ENCODE measurements at places on chromosomes 1 and 21.

DNA sequence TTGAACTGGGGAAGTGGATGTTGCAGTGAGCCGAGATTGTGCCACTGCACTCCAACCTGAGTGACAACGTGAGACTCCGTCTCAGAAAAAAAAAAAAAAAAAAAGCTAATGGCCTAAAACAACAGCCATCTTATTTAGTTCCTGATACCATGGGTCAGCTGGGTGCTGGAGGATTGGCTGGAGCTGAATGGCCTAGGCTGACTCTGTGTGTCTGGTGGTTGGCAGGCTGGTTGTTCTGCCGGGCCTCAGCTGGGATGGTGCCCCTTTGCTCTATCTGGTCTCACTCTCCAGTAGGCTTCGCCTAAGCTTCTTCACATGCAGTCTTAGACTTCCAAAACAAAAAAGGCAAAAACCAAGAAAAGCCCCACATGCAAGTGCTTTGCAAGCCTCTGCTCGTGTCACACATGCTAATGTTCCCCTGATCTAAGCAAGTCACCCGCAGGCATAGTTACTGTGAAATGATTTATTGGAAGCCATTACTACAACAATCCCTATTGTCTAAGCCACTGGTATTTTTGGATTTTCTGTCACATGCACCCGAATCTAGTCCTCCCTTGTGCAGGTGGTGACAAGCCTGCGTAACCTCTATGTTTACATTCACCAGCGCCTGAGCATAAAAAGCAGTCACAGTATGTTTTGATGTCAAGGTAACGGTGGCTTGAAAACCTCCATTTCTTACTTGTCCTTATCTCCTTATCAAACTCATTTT, 39.6 kb upstream of the KANK4 start:
- DNase-seq, result no peak

GRCh38 chr1:9822897-9823692, 670 bp downstream of the CLSTN1 start:
- no peak for DNase-seq

DNA sequence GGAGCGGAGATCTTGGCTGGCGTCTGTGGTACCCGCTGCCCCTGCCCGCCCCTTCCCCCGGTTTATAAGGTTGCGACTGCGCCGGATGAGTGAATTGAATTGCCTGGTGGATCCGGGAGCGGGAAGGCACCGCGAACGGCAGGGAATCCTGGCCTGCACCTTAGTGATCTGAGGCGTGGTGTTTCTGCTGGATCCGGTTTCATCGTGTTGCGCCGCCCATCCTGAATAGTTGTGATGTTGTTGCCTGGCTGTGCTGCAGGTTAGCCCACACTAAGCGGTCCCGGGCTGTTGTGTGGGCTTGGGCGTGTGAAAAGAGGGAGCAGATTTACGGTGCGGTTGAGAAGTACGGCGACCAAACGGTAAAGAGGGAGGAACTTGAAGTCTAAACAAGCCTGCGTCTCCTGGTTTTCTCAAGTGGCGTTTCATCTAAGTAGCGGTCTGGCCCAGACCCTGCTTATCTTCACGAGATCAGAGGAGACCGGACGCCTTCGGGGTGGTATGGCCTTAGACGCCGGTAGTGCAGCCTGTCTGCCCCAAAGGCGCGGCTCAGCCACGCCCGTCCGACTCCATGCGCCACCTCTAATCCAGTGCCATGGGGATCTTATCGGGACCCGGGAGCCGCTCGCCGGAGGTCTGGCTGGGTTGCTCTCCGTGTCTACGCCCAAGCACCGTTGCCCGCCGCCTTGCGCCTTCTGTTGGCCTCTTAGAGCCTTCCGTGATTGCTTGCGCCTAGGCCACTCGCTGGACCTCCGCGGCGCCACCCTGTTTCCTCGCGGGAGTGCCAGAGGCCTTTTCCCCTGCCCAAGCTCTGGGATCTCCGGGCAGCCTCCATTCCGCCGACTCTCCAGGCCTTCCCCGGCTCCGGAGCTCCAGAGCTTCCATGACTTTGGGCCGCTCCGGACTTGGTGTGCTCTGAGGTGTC, 87.5 kb upstream of the RHOU start:
- peak; percentile 79 for DNase-seq

GRCh38 chr1:67300561-67300960, 7.1 kb upstream of the IL12RB2 start:
- no peak for DNase-seq

- no peak for DNase-seq
Measured at GRCh38 chr1:99264201-99265021, at the start of gene PLPPR4. Gene PLPPR4, plus strand, starts transcription at chr1:99264492. Its CDS starts 102 bp downstream, at chr1:99264594.

DNA sequence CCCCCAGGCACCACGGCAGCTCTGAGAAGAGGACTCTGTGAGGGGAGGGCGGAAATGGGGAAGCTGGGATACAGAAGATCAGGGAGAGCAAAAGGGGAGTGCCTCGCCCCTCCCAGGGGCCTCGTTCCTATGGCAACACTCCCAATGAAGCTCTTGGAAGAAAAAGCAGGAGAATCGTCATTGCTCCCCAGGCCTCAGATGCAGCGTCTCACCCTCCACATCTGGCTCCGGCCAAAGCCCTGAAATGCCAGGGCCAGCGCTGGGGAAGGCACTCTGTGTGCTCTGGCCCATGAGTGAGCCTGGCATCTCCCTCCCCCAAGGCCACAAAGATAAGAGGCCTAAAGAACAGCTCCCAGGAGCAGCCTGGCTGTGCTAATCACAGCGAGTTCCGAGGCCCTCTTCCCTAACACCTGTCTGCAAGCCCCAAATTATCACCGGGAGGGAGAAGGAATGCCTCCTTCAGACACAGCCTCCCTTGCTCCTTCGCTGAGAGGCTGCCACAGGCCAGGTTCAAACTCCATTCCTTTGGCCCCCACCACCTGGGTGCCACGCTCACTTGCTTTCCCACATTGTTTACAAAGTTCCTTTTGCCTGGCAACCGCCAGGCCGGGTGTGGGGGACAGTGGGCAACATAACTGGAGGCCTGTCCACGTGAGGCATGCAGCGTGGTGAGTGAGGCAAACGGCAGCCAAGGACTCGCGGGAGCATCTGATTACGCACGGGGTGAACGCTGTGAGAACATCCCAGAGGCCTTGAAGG, 27.8 kb downstream of the ECE1 start:
- no peak for DNase-seq

- DNase-seq, result no peak
Measured at GRCh38 chr21:42459082-42459460, 37.0 kb downstream of the RSPH1 start.

DNA sequence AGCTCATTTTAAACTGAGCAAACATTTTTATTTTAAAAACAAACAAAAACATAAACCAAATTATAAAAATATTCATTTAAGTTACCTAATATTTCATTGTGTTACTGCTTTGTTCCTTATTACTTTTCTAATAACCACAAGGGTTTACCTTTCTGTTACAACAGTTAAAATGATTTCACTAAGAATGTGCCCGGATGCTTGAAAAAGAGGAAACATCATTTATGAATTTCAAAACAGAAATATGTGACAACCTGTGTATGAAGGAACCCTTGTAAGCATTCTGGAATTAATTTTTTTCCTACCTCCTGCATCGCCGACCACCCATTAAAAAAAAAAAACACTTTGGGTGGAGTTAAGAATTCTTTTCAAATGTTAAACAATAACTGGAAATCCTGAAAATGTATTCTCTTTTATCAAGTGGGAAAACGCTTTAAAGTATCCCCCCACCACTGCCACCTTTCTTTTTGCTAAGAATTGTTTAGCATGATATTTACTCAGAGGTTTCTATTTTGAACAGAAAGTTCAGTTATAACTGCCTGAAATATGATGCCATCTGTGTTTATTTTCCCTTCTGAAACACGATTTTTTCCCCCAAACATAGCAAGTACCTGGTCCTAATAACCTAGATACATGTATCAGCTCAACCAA, 9.1 kb downstream of the CYYR1 start:
- DNase-seq, result no peak

- DNase-seq, result no peak
Measured at GRCh38 chr1:245485996-245486395, 331.2 kb downstream of the KIF26B start.

GRCh38 chr1:7616076-7616832, 154.8 kb upstream of the VAMP3 start:
- peak; percentile 45 for DNase-seq

DNA sequence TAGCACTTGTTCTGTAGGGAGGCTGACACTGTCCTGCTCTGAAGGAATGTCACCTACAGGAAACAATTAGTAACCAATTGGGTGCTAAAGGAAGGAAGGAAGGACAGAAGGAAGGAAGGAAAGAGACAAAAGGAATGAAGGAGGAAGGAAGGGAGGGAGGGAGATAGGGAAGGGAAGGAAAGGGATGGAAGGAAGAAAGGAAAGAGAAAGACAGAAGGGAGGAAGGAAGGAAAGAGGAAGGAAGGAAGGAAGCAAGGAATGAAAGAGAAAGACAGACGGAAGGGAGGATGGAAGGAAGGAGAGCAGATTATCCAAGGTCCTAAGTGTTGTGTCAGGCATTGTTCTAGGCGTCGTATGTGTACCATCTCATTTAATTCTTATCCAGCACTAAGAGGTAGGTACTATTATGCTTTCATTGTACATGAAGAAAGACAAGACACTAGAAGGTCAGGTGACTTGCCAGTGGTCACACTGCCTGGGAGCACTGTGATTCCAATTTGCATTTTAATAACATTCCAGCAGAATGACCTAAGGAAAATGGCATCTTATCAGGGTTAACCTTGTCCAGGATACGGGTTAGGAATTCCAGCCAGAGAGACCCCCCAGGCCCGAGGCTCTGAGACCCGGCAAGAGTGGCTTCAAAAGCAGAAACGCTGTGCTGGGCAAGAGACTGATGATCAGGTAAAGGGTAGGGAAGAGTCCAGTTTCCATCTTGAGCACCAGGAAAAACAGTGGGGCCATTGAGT, 29.6 kb downstream of the CLIC6 start:
- DNase-seq, result peak; percentile 12

- DNase-seq, result no peak
Measured at GRCh38 chr1:15033264-15033663, 120.3 kb upstream of the TMEM51 start.

- DNase-seq, result no peak
Measured at GRCh38 chr21:14046401-14046800, 164.4 kb downstream of the LIPI start.

DNA sequence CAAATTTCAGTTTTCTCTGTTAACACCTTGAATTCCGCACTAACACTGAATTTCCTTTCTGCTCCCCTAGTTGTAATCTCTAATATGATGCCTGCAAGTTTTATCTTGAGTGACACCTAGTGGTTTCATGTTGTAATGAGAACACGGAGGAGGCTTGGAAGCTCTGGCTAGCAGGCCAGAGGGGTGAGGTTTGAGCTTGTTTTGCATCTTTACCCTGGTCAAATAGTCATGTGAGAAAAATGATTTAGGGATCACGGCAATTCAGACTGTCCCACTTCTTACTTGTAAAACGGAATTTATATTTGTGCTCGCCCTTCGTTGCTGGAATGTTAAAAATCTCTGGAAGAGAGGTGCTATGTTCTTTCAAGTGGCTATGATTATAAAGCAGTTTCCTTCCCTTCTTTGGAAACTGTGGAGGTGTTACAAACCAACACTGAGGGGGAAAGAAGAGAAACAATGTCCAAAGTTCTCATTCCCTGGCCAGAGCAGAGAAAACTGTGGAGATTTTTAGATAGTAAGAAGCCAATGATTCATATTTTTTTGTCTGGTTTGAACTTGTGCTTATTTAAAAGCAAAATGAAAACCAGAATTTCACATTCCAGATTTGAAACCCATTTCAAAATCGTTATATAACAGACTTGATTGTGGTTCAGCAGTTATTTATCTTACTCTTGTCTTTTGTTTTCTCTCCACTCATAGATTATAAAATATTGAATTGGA, 5.3 kb upstream of the MROH9 start:
- peak; percentile 42 for DNase-seq

Measured in HTR-8/SVneo (cell line).